ENCODE measurements at places on chromosomes 3 and 15.

DNA sequence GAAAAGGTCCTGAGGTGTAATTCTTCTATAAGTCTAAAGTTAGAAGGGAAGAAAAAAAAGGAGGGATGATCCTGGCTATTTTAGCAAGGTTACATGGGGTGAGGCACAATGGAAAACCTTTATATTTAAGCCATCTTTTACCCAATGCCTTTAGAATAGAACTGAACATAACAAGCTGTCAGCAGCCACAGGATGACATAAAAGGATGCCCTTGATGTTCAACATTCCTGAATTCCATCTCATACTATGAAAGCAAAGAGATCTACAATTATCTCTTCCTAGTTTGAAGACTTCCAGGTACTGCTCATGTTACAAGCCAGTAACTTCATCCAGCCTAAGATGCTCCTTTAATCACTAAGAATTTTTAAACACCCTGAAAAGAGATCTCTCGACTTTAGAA lies 26.9 kb downstream of the NEK10 start:
- no peak for DNase-seq

- DNase-seq: no peak
Measured at GRCh38 chr3:4061195-4061594, 242.0 kb upstream of the SETMAR start.

- no peak for DNase-seq
Measured at GRCh38 chr3:52229656-52230055, 4.2 kb upstream of the TLR9 start.

- DNase-seq: no peak
Measured at GRCh38 chr3:102156426-102156825, 278.4 kb upstream of the ZPLD1 start.

- DNase-seq: no peak
Measured at GRCh38 chr3:67685499-67685898, 31.1 kb upstream of the SUCLG2 start.

DNA sequence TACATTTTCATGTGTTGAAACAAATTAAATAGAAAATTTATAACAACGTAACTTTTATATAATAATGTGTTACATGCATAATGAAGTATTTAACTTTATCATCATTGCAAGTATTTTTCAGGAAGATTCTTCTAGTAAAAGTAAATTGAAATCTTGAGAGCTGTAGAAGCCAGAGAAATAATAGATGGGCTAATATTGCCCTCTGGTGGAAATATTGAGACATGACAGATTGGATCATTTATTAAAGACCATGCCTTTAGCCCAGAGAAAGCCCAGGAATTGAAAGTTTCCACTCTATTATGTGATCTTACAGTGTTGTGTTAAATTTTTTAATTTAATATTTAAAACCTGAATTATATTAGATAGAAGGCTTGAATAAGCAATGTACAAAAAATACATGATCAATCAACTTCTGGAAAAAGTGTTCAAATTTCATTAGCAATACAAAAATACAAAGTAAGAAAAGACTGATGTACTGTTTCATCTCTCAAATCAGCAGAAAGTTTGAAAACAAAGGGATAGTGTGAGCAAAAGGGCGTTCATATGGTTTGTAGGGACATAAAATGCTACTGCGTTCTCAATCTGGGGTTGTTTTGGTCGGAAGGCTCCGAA lies 52.7 kb upstream of the SPTSSB start:
- no peak for DNase-seq

- no peak for DNase-seq
Measured at GRCh38 chr15:51328926-51329325, 9.5 kb downstream of the CYP19A1 start.

GRCh38 chr3:107221856-107222255 lies 155.4 kb upstream of the CCDC54 start:
- DNase-seq: no peak

DNA sequence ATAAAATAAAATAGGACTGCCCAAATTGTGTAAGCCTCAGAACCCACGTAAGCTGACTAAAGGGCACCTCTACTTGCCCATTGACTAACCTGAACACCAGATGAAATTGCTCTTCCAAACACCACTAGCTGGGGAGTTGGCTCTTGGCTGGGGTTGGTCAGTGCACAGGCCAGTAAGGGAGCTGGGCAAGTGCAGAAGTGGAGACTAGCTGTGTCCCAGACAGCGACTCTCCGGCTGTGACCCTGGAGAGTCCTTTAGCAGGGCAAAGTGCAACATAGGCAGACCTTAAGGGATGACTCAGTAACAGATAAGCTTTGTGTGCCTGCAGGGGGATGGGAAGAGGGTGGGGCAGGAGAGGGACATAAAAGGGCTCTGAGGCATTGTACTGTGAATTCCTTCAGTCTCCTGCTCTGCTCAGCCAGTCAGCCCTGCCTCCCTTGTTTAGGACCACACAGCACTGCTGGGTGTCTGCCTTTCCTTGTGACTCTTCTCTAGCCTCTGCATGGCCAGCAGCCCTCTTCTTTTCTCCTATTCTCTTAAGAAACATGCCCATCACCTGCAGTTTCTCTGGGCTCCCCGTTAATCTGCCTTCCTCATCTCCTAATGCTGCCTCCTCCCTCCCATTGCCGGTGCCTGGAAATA lies 13.2 kb downstream of the NR1I2 start:
- no peak for DNase-seq

DNA sequence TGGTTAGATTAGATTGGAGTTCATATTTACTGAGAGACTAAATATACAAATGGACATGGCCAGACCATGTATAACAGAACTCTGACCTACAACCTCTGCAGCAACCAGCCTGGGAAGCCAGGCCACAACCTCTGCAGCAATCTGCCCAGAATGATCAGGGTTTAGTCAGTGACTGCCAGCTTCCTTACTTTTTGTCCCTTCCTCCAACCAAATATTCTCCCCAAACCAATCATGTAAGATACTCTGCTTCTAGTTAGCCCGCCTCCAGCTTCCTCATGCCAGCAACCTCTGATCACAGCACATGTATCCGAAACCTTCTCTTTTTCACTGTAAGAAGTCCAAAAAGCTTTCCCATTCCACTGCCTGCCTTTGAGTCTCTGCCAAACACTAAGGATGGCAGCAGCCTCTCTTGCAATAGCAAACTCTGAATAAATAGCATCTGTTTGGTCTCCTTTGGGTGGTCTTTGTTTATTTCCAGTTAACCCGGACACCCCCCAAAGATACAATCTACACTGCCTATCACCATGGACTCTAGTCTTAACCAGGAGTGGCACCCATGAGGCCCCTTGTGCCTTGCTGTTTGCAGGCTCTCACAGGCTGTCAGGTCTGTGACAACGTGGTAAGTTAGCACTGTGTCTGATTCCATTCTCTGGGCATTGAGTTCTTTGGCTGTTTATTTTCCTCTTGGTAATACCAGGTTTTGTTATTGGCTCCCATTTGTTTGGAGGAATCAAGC lies 102.2 kb downstream of the ERC2 start:
- no peak for DNase-seq

DNA sequence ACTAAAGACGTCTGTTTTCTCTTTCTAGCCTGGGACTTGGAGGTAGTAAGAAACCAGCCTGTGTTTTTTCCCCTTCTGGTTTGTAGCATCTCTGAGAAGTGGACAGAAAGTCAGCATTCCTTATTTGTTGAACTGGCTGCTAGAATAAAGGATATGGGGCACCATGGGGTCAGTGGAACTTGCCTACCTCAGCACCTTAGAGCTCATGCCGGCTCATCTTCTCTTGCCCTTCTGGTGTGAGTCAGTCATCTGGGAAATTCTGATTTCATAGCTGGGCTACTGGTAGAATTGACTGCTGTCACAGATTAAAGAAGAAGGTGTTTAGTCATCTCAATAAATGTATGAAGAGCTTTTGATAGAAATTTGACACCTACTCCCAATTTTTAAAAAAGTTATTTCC lies 202.7 kb upstream of the TOPAZ1 start:
- DNase-seq: no peak

- DNase-seq: no peak
Measured at GRCh38 chr15:63990454-63990853, 55.8 kb downstream of the DAPK2 start.

DNA sequence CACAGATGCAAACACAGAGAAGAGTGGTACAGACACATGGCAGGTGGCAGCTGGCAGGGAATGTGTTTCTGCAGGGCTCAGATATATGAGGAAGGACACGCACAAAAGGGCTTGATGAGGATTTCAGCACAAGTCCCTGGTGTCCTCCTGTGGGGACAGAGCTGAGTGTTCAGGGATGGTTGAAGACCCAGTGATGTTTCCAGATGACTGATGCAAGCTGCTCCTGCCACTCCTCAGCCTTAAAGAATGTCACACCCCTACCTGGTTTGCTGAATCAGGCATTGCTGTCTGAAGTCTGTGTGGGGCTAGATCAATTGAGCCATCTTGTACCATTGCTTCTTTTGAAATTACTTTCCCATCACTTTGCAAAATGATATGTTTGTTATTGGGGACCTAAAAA lies 40.2 kb downstream of the TNFAIP8L3 start:
- no peak for DNase-seq

- no peak for DNase-seq
Measured at GRCh38 chr15:26635105-26635504, 137.8 kb downstream of the GABRB3 start.

DNA sequence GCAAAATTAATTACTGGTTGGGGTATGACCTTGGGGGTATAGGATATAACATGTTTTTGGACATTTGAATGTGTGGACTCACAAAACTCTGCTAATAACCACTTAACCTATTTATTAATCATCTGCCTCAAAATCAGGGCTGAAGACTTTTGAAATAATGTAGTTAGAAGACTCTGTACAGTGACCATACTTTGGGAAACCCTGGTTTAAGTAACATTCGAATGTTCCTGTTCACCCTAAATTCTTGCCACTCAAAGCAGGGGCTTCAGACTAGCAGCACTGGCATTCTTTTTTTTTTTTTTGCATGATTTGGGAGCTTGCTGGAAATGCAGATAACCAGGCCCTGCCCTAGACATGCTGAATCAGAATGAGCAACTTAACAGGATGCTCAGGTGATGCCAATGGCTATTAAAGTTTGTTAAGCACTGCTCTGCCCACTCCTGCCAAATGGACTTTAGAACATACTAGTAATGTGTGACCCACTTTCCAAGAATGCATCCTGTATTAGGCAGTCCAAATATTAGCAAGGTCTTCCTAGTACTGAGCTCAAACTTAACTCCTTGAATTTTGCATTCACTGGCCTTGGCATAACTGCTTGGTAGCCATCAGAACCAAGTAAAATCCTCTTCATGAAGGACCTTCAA lies 12.7 kb upstream of the ST3GAL6 start:
- no peak for DNase-seq

GRCh38 chr3:22175947-22176346 lies 424.9 kb upstream of the ZNF385D start:
- DNase-seq: no peak

- no peak for DNase-seq
Measured at GRCh38 chr15:92078270-92078669, 224.8 kb downstream of the SLCO3A1 start.

DNA sequence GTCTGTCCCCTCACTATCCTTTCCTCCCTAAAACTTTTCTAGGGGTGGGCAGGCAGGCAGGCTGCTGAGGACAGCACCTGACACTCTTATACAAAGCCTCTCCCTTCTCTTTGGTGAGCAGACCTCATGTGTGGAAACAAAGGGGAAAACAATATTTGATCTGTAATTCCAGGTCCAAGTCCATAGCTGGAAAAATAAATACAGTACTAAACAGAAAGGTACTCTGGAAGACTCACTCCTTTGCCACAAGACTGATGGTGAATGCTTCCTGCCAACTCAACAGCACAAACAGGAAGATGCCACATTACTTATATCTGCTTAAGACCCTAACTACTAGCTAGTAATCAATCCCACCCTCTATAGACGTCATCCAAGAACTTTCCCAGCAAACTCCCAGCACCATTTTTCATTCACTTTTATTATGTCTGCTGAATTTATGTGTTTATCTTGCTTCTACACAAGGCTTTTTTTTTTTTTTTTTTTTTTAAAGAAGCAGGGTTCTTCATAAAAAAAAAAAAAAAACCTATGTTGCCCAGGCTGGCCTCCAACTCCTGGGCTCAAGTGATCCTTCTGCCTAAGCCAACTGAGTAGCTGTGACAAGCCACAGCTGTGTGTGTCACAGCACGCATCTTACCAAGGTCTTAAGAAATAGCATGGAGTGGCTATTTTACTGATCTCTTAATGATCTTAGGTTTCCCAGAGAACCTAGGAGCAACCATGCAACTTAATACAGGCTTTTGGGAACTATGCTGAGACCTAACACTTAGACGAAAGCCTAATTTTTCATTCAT lies 44.2 kb upstream of the CSPG5 start:
- no peak for DNase-seq

- no peak for DNase-seq
Measured at GRCh38 chr15:75199357-75199940, 2.2 kb upstream of the C15orf39 start.

- DNase-seq: no peak
Measured at GRCh38 chr15:47505712-47506328, 211.5 kb upstream of the SEMA6D start.

GRCh38 chr3:110016235-110016815 lies 679.0 kb upstream of the DPPA4 start:
- DNase-seq: no peak

GRCh38 chr3:187210545-187211327 lies 13.4 kb downstream of the RTP1 start:
- DNase-seq: no peak

- DNase-seq: no peak
Measured at GRCh38 chr3:74469151-74469550, 145.3 kb downstream of the CNTN3 start.

Measured in stimulated activated CD4-positive, alpha-beta T cell treated with anti-CD3 and anti-CD28 coated beads, Interleukin-2, amount 100 ng/mL, for 24 hours (primary cell).